Right lung (tissue), 10 donors: ENCODE measurements at places on chromosomes 7 and 10.

DNA sequence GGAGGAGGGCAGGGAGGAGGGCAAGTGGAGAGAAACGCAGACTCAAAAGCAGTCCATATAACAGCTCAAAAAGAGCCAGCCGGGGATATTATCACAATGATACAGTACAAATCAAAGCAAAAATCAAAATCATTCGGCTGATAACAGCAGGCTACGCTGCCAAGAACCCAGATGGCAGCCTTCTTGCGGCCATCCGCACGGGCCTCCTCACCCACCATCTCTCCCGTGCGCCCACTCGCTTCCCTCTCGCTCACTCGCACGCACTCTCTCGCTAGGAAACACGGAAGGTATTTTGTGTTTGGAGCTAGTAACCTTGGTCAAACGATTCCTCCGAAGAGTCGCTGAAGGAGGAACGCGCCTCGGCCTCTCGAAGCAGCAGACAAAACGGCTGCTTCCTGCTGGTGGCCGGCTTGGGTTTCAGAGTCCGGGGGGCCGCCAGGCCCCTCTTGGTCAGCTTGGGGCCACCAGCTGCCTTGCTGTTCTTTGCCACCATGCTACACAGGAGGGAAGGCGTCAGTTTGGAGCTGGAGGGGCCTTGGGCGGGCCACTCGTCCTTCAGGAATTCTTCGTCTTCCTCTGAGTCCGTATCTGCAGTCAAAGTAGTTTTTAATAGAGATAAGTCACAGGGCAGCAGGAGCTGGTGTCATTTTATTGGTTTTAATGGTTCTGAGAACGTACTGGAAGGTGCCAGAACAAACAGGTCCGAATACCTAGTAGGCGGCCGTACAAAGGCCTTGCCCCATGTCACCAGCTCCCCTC lies 68.9 kb downstream of the SLC29A4 start:
- no peak for DNase-seq

- DNase-seq: no peak
Measured at GRCh38 chr7:151129960-151130591, 37.4 kb downstream of the GBX1 start.

GRCh38 chr7:106862317-106863089 lies 2.6 kb upstream of the PIK3CG start:
- DNase-seq: peak; percentile 17

- DNase-seq: no peak
Measured at GRCh38 chr10:80429521-80429973, 21.2 kb downstream of the PRXL2A start.

GRCh38 chr7:49669285-49669684 lies 104.2 kb upstream of the VWC2 start:
- DNase-seq: no peak

DNA sequence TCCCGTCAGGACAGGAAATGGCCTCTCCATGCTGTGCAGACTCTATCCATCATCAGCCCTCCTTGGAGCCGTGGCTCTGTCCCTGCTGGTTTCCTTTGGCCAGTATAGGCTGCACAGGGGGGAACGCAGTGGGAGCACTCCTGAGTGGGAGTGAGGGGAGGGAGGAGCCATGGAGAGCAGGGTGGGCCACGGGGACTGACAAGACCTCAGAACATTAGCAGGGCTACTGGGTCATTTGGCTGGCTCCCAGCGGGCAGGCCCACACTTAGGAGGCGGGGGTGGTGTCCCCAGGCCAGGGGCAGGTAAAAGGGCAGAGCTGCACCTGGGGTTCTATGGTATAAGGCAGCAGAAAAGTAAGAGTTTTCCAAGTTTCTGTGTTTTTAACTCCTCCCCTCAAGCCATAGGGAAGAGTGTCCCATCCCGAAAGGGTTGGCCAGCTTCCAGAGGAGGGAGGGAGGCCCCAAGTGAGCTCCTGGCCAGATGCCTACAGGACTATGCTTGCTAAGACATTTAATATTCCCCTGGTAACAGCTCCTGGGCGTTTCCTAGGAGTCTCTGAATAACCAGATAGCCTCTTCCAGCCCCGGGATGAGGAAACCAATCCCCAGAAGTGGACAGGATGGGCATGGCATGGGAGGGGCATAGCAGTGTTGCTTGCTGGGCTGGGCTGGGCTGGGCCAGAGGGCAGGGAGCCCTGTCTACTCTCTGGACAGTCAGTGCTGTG lies 5.5 kb upstream of the OPN4 start:
- peak; percentile 88 for DNase-seq

- DNase-seq: no peak
Measured at GRCh38 chr7:141568227-141568626, 17.0 kb downstream of the AGK start.

- DNase-seq: no peak
Measured at GRCh38 chr10:118571123-118571522, 24.3 kb downstream of the PRLHR start.
